Prostate gland (tissue), 2 donors: ENCODE measurements at places on chromosomes 16 and 17. TPM values are rescaled to one million over a fixed set of nuclear protein-coding genes. Genes with fewer than 3 reads are reported as not detected.

The DNAI2 gene
- total RNA-seq, result 4.3 TPM

The FOXC2 gene
- total RNA-seq, result 0.41 TPM

The CIBAR2 gene
- not detected for total RNA-seq

The LRRC75A gene
- 25.8 TPM for total RNA-seq

The LRRC46 gene
- total RNA-seq, result 4.9 TPM

The PLA2G10 gene
- not detected for total RNA-seq

The TSEN54 gene
- 56.2 TPM for total RNA-seq

The KRTAP1-5 gene
- total RNA-seq, result not detected

The FN3K gene
- 16.9 TPM for total RNA-seq

The ZNF830 gene
- 15.0 TPM for total RNA-seq

The SLC52A1 gene
- total RNA-seq, result 1.6 TPM

The DPEP2 gene
- total RNA-seq, result 2.4 TPM

The SUPT4H1 gene
- 44.8 TPM for total RNA-seq

The BAHCC1 gene
- 28.9 TPM for total RNA-seq

The CCDC102A gene
- 26.8 TPM for total RNA-seq

The PPY gene
- total RNA-seq, result not detected

The SYT17 gene
- total RNA-seq, result 24.3 TPM

The MLLT6 gene
- total RNA-seq, result 69.1 TPM

The TBKBP1 gene
- 15.3 TPM for total RNA-seq

The MYH8 gene
- 0.05 TPM for total RNA-seq

The KRTAP4-3 gene
- not detected for total RNA-seq

The MGAT5B gene
- total RNA-seq, result 4.1 TPM

The GNG13 gene
- total RNA-seq, result not detected

The ASGR2 gene
- total RNA-seq, result 0.41 TPM

The TP53TG3B gene
- total RNA-seq, result 0.57 TPM

The ATP2C2 gene
- 43.7 TPM for total RNA-seq

The TBC1D3I gene
- total RNA-seq, result 0.85 TPM

The ACAP1 gene
- total RNA-seq, result 6.5 TPM

The PIMREG gene
- 4.9 TPM for total RNA-seq

The VASN gene
- 97.4 TPM for total RNA-seq

The SLC38A8 gene
- total RNA-seq, result not detected

The CDYL2 gene
- 63.7 TPM for total RNA-seq

The DHRS7C gene
- not detected for total RNA-seq

The CDH16 gene
- not detected for total RNA-seq

The SCARF1 gene
- total RNA-seq, result 11.0 TPM

The ACBD4 gene
- total RNA-seq, result 18.8 TPM

The CAVIN1 gene
- total RNA-seq, result 220 TPM

The HS3ST3A1 gene
- total RNA-seq, result 3.1 TPM

The PIP4K2B gene
- 65.2 TPM for total RNA-seq

The NPIPB13 gene
- 0.82 TPM for total RNA-seq

The NOS2 gene
- total RNA-seq, result 0.55 TPM

The TMEM220 gene
- total RNA-seq, result 30.1 TPM

The NXN gene
- total RNA-seq, result 56.2 TPM

The ANKRD40CL gene
- not detected for total RNA-seq

The KRTAP9-4 gene
- total RNA-seq, result not detected

The CES2 gene
- total RNA-seq, result 61.5 TPM

The ZG16 gene
- not detected for total RNA-seq

The CDRT15L2 gene
- total RNA-seq, result not detected

The MRM1 gene
- 10.2 TPM for total RNA-seq

The RAC3 gene
- 41.8 TPM for total RNA-seq

The TBC1D3G gene
- total RNA-seq, result 8.7 TPM

The CHST6 gene
- total RNA-seq, result 9.5 TPM

The BRCA1 gene
- 12.8 TPM for total RNA-seq

The LLGL2 gene
- 65.3 TPM for total RNA-seq

The KRT16 gene
- 4.0 TPM for total RNA-seq

The SYCE1L gene
- total RNA-seq, result 2.3 TPM

The CDH1 gene
- 300 TPM for total RNA-seq

The ITGAL gene
- 12.7 TPM for total RNA-seq

The KRTAP2-3 gene
- not detected for total RNA-seq
